Muscle of leg (tissue), 16 donors: ENCODE measurements at places on chromosomes 1 and 21. TPM values are rescaled to one million over a fixed set of nuclear protein-coding genes. Genes with fewer than 3 reads are reported as not detected.

RXRG gene
- total RNA-seq = 53.0 TPM

UBASH3A gene
- 0.04 TPM for total RNA-seq

IGFN1 gene
- 1.2 TPM for total RNA-seq

SLC1A7 gene
- not detected for total RNA-seq

NKAIN1 gene
- total RNA-seq = 1.3 TPM

ELF3 gene
- 0.35 TPM for total RNA-seq

RAVER2 gene
- 22.4 TPM for total RNA-seq

VPS72 gene
- 45.0 TPM for total RNA-seq

PDZK1 gene
- 0.40 TPM for total RNA-seq

KCNK1 gene
- total RNA-seq = 2.5 TPM

KISS1 gene
- total RNA-seq = 5.6 TPM

EPHB2 gene
- total RNA-seq = 24.5 TPM

RIPK4 gene
- 0.22 TPM for total RNA-seq

CYP2J2 gene
- 50.6 TPM for total RNA-seq

CALML6 gene
- total RNA-seq = 162 TPM

CASQ2 gene
- total RNA-seq = 606 TPM

HFM1 gene
- total RNA-seq = 4.0 TPM

KCNT2 gene
- 10.6 TPM for total RNA-seq

THEM5 gene
- total RNA-seq = not detected

IRF6 gene
- 0.49 TPM for total RNA-seq

SH2D5 gene
- 0.13 TPM for total RNA-seq

GCSAML gene
- total RNA-seq = 0.09 TPM

DDX20 gene
- 11.7 TPM for total RNA-seq

KMO gene
- 0.27 TPM for total RNA-seq

FCRL5 gene
- not detected for total RNA-seq

STIL gene
- total RNA-seq = 5.1 TPM

SERPINC1 gene
- 0.13 TPM for total RNA-seq

C8B gene
- total RNA-seq = not detected

PGBD5 gene
- 10.3 TPM for total RNA-seq
